ENCODE measurements at places on chromosomes 13 and 19.

DNA sequence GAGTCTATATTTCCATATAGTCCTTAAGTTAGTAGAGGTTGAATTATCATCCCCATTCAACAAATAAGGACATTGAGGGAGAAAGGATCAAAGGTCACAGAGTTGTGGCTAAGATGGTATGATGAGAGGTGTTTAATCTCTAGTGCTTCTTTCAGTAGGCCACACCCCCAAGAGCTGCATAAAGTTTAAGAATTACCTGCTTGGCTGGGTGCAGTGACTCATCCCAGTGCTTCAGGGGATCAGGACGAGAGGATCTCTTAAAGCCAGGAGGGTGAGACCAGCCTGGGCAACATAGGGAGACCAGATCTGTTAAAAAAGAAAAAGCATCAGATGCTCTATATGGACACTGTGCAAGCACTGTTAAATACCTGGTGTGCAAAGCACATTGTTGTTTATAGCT is 560.0 kb upstream of the KLHL1 start:
- no peak for DNase-seq

GRCh38 chr19:14400951-14401431 is 18.1 kb downstream of the DDX39A start:
- no peak for DNase-seq

DNA sequence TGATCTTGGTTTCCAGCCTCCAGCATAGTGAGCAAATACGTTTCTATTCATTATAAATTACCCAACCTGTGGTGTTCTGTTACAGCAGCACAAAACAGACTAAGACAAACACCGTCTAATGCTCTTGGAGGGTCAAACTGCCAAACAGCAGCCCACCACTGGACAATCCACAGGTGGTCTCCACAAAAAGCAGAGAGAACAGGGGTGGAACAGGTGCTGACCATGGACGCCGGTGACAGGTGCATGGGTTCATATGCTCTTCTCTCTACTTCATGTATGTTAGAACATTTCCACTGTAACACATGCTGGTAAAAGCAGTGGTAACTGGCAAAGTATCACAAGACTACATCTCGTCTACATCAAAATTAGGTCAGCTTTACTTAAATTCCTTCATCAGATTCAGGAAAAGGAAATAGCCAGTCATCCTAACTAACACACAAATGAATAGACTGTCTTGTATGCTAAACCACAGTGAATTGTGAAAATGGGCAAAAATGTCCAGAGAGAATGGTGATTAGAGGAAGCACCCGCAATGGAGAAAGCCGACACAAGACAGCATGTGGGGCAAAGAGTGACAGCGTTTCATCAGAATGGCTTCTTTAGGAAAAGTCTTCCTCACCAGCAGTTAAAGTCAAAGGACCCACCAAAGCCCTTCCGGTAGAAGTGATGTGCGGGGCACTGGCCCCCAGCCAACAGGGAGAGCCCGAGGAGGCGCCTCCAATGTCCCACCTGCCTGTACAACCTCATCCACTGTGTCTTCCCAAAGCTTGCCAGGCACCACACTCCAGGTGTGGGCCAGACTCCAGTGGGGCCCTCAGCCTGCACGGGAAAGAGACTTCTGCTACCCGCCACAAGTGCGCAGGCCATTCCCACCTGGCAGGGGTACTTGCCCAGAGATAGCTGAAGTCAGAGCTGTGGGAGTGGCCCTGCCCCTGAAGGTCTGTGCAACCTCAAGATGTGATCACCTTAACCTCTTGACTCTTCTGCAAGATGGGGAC is 6.5 kb downstream of the CARS2 start:
- DNase-seq = no peak

GRCh38 chr19:45650722-45651121 is 11.5 kb upstream of the EML2 start:
- DNase-seq = no peak

- DNase-seq = no peak
Observed at GRCh38 chr19:6663236-6664201, 6.4 kb downstream of the TNFSF14 start.

GRCh38 chr19:52492201-52492993 is 35.1 kb upstream of the ZNF808 start:
- no peak for DNase-seq

- no peak for DNase-seq
Observed at GRCh38 chr19:8877854-8878705, 45.9 kb downstream of the MBD3L1 start.

GRCh38 chr13:106241974-106242953 is 293.2 kb downstream of the EFNB2 start:
- DNase-seq = no peak

- no peak for DNase-seq
Observed at GRCh38 chr13:112083971-112084370, 17.0 kb downstream of the SOX1 start.

DNA sequence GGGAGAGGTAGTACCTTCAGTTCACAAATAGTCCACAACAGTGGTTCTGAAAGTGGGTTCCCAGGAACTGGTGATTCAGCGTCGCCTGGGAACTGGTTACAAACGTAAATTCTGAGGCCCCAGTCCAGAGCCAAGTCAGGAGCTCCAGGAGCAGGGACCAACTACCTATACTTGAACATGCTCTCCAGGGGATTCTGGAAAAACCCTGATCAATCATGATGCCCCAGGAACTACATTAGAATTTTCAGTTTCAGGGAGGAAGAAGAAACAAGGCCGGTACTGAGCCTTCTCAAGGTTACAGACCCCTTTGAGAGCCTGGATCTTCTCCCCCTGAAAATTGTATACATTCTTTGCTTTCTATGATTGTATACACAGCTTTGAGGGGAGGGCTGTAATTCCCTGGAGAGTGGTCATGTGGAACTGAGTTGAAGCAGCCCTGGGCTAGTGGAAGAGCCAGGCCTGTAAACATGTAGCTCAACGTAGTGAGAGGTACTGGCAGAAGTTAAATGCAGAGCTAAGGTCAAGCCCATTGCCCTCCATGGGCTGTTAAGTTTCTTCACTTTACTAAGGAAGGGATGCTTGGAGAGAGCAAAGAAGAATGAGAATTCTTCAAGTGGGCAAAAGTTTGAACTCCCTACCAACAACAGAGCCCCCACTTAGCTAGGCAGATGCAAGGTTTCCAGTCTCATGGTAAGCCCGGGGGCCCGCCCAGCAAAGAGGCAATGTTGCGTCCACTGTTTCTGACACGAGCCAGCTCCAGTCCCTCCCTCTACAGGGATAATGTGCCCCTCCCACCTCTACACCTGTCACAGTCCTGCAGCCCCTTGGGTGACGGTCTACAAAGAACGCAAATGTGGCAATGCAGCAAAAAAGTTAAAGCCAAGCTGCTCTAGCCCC is 17.0 kb downstream of the DOCK9 start:
- no peak for DNase-seq

- DNase-seq = no peak
Observed at GRCh38 chr13:104597546-104598180, 1531.4 kb upstream of the SLC10A2 start.

- no peak for DNase-seq
Observed at GRCh38 chr19:19406878-19407632, 1.6 kb downstream of the GATAD2A start.

- DNase-seq = no peak
Observed at GRCh38 chr19:3097442-3097871, 3.3 kb downstream of the GNA11 start.
